GM10248 (cell line): ENCODE measurements at places on chromosomes 7 and 10.

DNA sequence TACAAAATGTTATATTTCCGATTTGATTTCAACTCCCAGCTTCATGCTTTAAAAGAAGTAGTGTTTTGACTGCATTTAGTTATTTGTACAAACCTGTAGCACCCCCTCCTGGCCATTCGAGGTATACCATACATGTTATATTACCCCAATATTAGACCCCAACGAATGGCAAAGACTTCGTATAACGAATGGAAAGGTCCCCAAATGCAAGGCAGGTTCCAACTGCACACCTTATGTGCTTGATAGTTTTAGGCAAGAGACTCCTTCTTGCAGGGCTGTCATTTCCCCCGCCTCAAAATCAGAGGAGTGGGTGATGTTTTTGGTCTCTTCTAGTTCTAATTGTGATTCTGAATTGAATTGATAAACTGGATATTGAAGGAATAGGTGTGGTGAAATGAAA, 101.1 kb upstream of the TARP start:
- DNase-seq: peak; percentile 61

GRCh38 chr10:60942788-60943315, 1.1 kb downstream of the RHOBTB1 start:
- peak; percentile 21 for DNase-seq

DNA sequence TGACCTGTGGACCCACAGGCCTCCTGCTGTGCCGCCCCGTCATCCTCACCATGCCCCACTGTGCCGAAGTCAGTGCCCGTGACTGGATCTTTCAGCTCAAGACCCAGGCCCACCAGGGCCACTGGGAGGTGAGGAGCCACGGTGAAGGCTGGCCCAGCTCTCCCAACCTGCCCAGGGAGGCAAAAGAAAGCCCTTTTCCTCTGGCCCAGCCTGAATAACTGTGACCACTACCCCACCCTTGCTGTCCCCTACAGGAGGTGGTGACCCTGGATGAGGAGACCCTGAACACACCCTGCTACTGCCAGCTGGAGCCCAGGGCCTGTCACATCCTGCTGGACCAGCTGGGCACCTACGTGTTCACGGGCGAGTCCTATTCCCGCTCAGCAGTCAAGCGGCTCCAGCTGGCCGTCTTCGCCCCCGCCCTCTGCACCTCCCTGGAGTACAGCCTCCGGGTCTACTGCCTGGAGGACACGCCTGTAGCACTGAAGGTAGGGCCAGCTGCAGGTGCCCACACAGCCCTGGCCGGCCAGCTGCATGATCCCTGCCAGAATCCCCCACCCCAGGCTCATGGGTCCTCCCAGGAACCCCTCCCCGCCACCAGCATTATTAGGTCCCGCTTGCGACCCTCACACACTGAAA, 25.5 kb upstream of the SLC29A3 start:
- DNase-seq: no peak

GRCh38 chr7:24477398-24478136, 95.7 kb upstream of the PALS2 start:
- no peak for DNase-seq

DNA sequence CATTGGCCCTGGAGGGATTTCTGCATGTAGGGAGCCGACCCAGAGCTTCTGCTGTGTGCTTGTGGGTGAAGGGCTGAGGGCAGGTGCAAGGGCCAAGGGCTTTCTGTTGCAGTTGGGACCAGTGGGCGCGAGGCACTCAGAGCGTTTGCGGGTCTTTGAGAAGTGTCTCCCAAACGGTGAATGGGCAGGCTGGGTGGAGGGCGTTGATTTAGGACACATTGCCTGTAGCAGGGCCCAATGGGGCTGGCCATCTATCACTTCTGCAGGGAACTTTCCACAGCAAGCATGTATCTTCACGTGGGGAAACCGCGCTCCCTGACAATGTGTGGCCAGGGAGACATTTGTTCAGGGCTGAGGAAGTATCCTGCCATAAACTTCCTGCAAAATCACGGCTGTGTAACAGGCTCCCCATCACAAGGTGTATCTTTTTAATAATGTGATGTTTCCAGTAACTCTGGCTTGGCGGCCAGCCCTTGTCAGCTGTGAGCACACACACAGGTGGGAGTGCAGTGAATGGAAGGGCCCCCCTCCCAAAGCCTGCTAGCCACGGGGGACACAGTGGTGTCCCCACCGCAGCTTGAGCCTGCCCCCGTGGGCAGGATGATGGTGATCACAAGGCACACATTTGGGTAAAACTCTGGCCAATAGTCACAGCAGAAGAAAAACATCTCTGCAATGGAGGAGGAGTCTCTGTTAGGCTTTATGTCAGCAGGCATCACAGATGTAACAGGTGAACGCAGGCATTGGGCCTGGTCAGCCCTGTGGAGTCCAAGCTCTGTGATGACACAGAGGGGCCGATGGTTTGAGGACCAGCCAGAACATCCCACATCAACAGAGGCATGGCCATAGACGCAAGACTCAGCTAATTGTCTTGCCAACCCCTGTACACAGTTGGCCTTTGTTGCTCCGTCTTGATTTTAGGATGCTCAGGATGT, 84.3 kb downstream of the GLRX3 start:
- DNase-seq: no peak
